ENCODE measurements at places on chromosomes 7 and 10.

GRCh38 chr7:102140952-102141370 lies 145.7 kb upstream of the SH2B2 start:
- DNase-seq: no peak

DNA sequence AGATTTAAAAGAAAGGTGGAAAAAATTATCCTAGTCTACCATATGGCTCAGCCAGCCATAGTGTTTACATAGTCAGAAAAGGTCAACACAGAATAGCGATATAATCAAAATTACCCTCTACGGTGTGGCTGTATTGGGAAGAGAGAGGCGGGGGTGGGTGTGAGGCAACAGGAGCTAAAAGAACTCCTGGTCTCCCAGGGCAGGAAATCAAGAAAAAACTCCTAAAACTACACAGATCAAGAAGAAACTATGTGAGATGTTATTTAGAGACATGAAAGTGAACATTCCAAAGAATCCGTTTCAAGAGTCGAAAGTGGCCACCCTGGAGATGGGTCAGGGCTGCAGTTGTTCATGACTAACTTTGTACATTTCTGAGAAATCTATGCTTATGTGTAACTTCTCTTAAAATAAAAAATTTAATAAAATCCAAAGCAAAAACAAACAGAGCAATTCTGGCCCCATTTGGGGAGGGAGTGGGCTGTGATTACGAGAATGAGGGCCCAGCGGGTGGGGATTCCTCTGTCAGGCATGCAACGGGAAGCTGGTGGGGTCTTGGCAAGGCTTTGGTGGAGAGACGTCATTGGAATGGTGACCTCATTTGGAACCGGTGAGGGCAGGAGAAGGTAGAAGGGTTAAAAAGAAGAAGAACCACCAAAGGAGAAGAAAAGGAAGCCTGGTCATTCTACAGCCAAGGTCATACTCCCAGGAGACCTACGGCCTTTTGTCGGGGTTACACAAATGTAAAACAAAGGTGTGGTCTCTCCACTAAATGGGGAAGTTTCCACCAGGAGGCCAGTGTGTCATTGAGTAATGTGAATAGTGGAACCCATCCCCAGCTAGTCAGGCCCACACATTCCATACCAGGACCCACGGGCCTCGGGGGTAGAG lies 71.2 kb upstream of the DUSP5 start:
- DNase-seq: no peak

DNA sequence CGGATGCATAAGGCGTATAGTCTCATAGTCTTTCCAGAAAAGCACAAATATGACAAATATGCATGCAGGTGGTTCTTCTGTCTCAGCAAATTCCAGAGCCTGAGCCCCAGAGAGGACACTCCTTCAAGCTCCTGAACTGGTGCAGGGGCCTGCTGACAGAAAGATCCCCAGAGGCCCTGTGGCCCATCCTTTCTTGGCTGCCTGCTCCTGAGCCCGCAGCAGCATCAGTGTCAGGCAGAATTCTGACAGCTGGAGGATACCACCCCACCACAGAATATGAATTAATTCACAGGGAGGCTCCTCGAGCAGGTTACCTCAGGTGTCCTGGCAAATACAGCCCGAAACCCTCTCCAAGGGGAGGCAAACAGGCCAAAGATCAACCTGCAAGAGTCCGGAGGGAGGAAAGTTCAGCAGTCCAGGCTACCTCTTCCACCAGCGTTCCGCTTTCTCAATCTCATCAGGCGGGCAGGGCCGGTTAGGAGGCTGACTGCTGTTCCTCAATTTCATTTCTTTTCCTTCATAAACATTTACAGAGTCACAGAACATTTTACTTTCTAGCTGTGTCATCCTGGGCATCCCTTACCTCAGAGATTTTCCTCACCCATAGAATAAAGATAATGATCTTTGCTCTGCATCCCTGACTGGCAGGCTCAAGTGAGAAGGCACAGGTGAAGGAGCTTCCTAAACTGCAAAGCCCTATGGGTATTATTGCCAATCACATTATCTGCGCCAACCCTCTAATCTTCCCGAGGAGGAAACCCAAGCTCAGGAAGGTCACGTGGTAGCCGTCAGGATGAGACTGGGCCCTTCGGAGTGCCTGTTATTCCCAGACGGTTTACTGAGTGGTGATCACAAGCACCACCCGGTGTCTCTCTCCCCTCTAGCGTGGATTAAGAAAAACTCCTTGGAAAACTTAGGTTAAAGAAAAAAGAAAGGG lies 1.4 kb downstream of the DNAJB12 start:
- no peak for DNase-seq

GRCh38 chr7:112001091-112001826 lies 204.9 kb downstream of the DOCK4 start:
- no peak for DNase-seq

DNA sequence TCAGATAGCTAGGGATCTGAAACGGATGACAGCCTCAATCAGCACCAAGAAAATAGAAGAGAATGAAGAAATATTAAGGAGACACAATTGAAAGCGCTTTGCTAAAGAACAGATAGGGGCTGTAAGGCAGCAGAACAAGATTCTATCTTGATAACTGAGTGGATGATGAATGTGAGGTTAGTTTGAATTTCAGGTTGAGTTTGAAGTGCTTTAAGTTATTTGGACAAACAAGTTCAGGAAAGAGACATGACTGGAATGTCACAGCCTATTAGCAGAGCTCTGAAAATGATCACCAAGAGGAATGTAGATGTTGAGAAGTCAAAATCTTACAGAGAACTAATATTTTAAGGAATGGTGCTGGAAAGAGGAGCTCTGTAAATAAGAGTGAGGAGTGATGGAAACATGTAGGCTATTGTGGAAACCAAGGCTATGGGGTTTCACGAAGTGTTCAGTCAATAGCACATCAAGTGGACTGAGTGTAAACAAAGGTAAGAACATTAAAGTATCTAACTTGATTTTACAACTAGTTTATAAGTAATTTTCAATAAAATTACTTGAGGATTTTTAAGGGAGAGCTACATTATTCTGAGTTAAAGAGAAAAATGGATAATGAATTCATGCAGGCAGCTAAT lies 61.6 kb downstream of the MEST start:
- DNase-seq: no peak

DNA sequence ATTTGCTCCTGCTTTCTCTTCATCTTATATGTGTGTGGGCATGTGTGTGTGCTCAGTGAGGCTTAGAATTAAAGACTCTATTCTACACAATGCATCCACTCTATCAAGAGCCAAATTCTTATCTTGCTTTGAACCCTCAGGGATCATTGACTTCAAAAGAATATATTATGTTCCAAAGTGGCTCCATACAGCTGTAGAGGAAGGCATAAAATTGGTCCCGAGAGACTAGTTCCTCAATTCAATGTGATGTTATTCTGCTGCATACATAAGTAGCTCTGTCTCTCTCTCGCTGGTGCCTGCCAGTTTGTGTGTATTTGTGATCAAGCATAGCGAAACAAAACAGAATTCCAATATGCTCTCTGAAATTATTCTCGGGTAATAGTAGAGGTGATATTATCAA lies 997.9 kb upstream of the POT1 start:
- no peak for DNase-seq

DNA sequence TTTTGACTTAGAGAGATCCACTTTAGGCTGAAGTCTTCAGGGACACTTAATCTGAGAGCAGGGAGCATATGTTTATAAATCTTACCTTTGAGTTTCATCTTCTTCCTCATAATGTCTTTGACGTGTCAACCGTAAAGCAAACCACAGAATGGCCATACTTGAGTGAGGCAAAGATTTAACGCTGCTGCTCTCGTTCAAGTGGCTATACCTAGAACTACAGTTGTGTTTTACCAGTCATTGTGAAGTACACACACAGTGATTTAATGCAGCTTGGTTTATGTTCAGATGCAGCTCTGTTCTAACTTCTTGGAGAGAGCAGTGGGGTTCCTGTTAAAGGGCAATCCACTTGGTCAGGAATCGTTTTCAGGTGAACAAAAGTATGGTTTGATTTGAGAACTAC lies 39.9 kb upstream of the GOT1 start:
- no peak for DNase-seq

GRCh38 chr10:48750991-48751390 lies 66.3 kb downstream of the WDFY4 start:
- no peak for DNase-seq

GRCh38 chr7:117279931-117280557 lies 42.8 kb downstream of the WNT2 start:
- no peak for DNase-seq

DNA sequence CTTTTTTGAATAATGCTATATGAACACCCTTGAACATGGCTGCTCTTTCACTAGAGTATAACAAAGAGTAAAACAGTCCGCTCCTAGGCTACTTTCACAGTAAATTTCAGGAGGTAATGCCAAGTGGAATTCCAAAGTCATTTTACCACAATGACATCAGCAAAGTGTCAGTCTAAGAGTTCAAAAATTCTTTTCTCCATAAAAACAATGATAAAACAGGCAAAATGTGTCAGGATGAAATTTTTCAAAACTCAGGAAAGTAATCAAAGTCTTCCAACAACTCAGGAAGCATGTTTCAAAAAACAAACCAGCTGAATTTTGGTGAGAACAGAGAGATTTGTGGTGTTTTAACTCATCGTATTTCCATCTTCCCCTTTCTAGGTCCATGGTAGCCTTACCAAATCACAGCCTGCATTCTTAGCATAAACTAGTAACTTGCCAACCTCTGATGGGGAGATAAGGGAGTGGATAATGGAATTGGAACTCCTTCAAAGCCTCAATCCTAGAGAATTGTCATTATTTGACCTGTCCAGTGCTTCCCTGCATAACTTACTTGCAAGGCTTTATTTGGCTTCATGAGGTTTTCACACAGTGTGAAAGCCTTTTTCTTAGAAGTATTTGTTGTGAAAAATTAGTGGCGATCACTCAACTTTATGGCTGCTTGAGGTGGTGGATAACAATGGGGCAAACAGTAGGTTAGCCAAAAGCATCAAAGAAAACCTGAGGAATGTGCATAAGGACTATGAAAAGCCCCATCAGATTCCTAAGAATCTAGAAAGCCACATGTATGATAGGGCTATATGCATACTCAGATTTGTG lies 302.7 kb downstream of the HDAC9 start:
- DNase-seq: no peak

GRCh38 chr7:141706239-141707064 lies 1.7 kb upstream of the WEE2 start:
- no peak for DNase-seq

GRCh38 chr10:128044961-128045832 lies 81.0 kb downstream of the MKI67 start:
- no peak for DNase-seq

- no peak for DNase-seq
Observed at GRCh38 chr10:49356181-49356580, 39.7 kb downstream of the DRGX start.

- DNase-seq: no peak
Observed at GRCh38 chr7:115356999-115357702, 435.3 kb downstream of the MDFIC start.

DNA sequence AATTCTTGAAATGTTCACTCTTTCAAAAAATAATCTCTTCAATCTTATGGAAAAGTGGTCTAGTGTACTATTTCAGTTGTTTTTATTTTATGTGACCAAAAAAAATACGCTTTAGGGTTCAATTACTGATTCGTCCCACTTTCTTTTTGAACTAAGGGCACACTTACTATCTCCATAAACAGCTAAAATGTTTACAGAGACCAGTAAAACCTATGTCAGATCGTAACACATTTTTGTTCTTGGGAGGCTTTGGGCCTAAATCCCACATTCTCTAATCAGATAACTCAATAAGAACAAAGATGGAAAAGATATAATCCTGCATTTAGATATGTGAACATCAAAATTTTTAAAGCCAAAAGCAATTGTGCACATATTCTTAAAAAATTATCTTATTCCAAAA lies 29.8 kb upstream of the EPC1 start:
- DNase-seq: no peak

DNA sequence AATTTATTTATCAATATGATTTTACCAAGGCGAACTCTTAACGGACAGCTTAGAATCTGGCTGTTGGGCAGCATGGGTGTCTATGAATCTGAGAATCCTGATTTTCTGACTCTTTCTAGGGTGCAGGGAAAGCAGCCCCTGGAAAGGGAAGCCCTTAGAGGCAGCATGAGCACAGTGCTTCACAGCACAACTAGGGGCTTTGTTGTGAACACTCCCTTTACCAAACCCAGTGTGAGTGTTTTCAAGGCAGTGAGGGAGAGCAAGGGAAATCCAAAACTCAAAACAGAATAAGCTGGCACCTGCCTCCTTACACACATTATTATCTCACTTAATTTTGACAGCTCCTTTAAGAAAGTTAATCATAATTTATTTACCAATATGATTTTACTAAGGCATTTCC lies 116.3 kb upstream of the CSTF2T start:
- DNase-seq: no peak

- no peak for DNase-seq
Observed at GRCh38 chr10:83917537-83918506, 221.5 kb upstream of the GHITM start.

GRCh38 chr7:25427721-25428120 lies 199.4 kb upstream of the NPVF start:
- DNase-seq: no peak

GRCh38 chr10:109906316-109906715 lies 17.0 kb downstream of the XPNPEP1 start:
- no peak for DNase-seq

DNA sequence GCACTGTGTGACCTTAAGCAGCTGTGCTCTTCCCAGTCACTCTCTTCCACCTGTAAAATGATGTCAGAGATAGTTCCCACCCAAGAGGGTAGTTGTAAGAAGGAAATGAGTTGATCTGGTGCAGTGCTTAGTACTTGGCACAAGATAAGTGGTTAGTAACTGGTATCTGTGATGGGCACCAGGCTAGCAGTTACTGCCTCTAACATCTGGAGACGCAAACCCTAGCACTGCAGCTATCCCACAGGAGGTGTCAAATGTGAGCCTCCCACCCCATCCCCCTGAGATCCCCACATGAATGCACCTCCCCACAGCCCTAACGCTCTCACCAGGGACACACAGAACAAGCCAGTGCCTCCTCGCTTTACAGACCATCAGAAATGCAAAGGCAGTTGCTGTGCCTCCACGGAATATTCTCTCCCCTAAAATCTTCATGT lies 72.0 kb downstream of the KCNMA1 start:
- DNase-seq: no peak

DNA sequence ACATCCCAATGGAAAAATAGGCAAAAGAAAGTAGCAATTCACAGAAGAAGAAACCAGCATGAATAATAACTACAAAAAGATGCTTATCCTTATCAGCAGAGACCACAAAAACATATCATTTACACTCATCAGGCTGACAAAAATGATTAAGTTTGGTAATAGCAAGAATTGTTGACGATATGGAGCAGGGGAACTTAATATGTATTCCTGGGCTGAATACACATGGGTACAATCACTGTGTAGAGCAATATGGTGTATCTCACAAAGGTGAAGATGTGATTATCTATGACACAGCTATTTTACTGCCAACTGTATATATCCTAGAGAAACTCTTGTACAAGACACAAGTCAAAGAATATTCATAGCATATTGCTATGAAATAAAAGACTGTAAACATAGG lies 141.8 kb upstream of the NOBOX start:
- no peak for DNase-seq

DNA sequence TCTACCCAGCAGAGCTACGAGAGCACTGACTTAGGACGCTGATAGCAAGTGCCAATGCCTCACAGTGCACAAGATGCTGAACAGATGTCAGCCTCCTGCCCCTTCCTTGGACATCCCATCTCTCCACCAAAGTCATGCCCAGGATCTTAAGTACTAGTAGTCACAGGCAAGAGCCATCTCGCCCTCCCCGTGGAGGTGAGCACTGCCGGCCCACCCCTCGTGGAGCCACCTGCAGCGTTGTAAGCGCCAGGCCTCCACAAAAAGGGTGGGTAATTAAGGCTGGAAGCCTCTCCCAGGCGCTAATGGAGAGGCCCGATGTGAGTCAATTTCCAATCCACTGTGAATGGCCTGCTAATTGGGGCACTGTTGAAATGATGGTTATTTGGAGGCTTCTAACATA lies 156.2 kb downstream of the GRID1 start:
- no peak for DNase-seq

GRCh38 chr10:34190580-34190979 lies 624.5 kb downstream of the PARD3 start:
- no peak for DNase-seq
